ENCODE measurements at places on chromosomes 2 and 18.

GRCh38 chr2:214492152-214492551 lies 81.3 kb downstream of the VWC2L start:
- no peak for DNase-seq

- DNase-seq: no peak
Measured at GRCh38 chr18:58196164-58196563, 152.1 kb downstream of the NEDD4L start.

DNA sequence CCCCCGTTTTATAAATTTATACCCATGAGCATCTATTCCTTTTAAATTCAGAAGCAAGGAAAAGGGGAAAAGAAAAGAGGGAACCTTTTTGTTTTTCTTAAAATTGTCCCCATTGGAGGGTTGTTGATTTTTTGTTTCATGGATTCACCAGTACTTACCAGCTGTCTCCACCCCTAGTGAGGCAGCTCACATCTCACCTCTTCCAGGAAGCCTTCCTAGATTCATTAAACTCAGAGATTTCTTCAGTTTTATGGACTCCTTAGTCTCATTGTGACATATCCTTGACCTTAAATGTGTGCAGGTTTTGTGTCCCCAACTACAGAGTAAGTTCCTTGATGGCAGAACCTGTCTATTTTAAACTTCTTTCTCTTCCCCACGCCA lies 35.9 kb downstream of the EFR3B start:
- DNase-seq: no peak

DNA sequence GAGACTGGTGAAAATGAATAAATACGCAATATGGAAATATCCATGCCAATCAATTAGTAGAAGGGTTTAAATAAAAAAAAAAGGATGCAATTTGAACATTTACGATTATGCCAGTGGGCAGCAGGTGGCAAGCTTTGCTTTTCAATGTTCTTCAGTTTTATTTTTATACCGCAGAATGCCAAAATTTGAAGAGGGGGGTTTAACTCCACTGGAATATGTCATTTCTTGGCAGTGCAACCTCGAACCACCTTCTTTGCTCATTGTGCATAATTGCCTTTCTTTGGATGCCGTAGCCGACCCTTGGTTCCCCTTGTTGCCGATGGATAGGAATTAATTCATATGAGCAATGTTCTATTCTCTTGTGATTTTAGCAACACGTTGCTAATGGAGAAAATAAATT lies 88.0 kb downstream of the LTBP1 start:
- no peak for DNase-seq

Data from CD4-positive, alpha-beta memory T cell (primary cell).